Kidney glomerular epithelial cell (primary cell): ENCODE measurements at places on chromosomes 1 and 21.
A peak's percentile ranks its signal among the peaks of the same experiment; 100 is the strongest.

- DNase-seq: no peak
Observed at GRCh38 chr1:235495551-235495950, 8.7 kb downstream of the B3GALNT2 start.

DNA sequence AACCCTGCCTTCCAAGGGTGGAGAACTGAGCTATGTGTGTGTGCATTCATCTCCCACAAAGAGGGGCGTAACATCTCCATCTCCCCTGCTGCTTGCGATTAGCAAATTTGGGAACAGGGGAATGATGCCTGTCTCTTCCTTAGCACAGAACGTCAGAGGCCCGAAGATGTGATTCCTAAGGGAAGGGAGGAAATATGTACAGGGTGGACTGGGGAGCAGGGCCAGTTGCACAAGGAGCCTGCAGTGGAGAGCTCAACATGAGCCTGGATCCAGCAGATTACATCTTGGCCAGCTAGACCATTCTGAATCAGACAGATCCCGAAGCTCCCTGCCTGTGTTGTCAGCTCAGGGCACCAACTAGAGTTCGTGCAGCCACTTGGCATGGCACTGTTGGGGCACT lies 118.1 kb downstream of the NGF start:
- no peak for DNase-seq

DNA sequence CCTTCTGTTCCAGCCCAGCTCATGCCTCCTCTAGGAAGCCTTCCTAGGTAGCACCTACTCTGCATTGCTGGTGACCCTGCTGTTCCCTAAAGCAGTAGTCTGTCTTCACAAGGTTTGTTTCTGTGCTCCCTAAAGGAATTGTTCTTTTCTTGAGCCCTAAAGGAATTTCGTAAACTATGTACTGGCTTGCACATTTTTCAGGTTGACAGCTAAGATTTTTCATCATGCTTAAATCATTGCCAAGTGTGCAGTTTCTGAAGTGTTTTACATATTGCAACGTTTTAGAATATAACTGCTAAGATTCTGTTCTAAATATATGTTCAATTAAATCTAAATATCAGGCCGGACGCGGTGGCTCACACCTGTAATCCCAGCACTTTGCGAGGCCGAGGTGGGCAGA lies 13.1 kb downstream of the S100A16 start:
- DNase-seq: no peak

DNA sequence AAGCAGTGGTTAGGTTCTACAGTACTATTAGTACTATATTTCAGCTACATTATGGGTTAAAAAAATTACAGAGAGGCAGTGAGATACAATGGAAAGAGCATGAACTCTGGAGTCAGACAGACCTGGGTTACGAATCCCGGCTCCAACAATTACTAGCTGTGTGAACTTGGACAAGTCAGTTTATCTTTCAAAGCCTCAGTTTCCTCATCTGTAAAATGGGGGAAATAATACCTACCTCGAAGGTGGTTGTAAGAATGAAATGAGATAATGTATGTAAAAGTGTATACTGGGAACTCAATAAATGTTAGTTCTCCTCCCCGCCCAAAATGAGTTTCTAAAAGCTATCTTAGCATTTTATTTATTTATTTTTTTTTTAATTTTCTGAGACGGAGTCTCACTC lies 59.5 kb downstream of the PRPF38A start:
- DNase-seq: no peak

DNA sequence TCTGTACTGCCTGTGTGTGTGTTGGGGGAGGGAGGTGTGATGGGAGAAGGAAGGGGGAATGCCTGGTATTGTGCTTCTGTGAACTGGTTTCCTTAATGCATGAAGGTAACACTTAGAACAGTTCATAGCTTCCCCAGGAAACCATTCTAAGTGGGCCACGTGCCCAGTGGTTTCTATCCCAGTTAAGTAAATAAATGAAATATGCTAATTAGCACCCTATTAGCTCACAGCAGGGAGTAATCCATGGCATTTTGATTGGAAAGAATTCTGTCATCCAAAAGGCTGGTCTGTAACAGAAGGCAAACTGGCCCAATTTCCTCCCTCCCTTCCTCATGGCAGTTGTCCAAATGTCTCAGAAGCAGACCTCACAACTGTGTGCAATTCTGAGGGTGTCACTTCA lies 199.3 kb downstream of the TTLL7 start:
- DNase-seq: no peak

DNA sequence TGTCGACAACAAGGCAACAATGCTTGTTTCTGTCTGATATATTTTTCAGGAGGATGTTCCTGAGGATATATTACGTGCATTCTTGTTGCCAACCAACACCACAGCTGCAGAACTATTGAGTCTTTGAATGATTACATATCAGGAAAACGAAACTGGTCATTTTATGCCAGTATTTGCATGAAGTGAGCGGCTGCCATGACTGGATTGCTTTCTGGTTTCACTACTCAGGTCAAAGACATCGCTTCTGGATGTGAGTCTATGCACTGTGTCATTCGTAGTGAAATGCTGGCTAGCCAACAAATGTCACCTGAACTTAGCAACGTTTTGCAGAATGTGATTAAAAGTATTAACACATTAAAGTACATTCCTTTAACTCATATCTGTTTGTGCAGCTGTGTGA lies 35.8 kb upstream of the OLFM3 start:
- DNase-seq: no peak

GRCh38 chr1:1079408-1080121 lies 5.5 kb upstream of the RNF223 start:
- peak; percentile 96 for DNase-seq
